ENCODE measurements at places on chromosomes 6 and 20.

GRCh38 chr6:165055231-165055630 lies 254.2 kb downstream of the C6orf118 start:
- no peak for DNase-seq

DNA sequence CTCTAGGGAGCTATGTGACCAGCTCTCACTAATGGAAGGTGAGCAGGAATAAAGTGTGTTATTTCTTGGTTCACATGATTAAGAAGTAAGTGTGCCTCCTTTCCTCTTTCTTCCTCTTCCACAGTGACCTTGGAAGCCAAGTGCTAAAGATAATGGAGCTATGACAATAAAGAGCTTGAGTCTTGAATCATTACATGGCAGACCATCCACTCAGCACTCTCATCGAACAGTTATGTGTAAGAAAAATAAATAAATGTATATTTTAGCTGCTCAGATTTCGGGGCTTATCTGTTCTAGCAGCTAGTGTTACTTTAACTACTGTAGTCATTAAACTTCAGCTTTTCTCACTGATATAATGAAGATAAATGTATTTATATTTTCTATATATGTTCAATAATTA lies 72.9 kb downstream of the HDGFL1 start:
- no peak for DNase-seq

GRCh38 chr20:64101731-64102621 lies 5.4 kb downstream of the NPBWR2 start:
- peak; percentile 48 for DNase-seq

DNA sequence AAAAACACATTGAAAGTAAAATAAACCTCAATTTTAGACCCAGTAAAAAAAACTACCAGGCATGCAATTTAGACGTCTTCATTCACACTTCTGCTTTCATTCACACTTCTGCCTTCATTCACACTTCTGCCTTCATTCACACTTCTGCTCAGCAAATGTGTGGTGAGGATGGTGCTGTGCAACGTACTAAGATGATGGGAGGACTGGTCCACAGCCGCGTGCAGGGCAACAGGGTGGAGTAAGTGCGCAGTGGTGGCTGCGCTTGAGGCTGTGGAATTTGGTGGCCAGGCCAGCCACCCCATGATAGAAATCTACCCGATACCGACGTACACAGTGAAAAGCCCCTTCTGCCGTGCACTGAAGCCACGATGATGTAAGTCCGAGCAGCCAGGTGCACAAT lies 114.3 kb upstream of the CD93 start:
- no peak for DNase-seq

GRCh38 chr6:110351986-110352385 lies 6.2 kb downstream of the METTL24 start:
- DNase-seq, result no peak

DNA sequence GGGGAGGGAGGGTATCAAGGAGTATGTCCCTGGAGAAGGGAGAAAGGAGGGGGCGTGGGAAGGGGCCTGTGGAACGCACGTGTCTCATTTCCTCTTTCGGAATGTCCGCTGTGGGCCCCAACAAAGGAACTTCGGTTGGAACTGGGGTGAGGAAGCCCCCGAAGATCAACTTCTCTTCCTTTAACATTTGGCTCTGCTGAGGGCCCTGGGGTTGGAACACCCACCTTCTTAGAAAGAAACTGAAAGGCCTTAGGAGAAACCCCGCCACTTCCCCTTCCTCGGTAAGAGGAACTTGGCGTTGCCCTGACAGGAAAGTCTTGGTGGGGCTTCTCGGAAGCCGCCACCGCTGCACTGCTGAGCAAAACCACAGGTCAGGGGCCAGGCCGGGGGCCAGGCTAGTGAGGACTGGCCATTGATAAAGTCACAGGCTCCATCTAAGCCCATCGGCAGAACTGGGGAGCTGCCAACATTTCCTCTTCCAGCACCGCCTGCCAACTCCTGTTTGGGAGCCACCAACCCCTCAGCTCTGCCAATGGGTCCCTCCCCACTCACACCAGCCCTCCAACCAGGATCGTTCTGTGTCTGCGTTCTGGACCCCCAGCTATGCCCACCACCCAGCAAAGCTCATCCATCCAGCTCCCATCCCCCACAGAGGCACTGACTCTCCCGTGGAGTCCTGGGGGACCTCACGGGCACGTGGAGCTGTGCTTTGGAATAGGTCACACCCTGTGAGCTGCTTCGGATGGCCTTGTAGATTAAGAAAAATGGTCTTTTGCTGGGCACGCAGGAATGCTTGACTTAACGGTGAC lies 44.8 kb downstream of the FGD2 start:
- no peak for DNase-seq

DNA sequence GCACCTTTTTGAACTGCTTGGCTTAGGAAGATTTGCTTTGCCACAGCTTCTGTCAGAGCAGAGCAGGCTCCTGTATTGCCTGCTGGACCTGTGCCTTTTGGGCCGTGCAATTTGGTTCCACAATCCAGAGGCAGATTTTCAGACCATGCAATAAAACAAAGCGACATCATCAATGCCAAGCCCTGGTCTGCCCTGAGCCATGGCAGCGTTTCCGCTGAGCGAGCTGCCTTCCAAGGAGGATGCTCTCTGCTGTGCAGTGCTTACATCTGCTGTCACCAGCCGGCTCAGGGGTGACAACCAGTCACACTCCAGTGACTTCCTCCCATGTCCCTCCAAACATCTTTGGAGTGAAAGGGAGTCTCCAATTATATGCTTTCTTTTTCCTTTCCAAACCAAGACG lies 282.2 kb downstream of the CDH26 start:
- no peak for DNase-seq

GRCh38 chr6:11460001-11460668 lies 77.4 kb upstream of the TMEM170B start:
- DNase-seq, result no peak

DNA sequence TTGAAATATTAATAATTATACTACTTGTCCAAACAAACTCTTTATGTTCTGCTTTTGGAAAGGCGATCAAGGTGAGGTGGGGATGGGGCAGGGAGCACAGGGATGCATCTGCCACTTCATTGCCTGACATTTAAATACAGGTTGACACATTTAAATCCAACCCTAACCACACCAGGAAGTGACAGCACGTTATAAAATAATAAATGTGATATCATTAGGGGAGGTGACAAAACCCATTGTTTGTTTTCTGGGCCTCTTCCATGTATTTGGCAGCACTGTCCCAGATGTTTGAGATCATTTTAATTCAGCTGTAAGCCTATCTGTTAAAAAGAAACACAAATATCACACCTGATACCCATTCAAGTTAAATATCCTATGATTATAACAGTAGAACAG lies 342.4 kb upstream of the ARID1B start:
- DNase-seq, result no peak

DNA sequence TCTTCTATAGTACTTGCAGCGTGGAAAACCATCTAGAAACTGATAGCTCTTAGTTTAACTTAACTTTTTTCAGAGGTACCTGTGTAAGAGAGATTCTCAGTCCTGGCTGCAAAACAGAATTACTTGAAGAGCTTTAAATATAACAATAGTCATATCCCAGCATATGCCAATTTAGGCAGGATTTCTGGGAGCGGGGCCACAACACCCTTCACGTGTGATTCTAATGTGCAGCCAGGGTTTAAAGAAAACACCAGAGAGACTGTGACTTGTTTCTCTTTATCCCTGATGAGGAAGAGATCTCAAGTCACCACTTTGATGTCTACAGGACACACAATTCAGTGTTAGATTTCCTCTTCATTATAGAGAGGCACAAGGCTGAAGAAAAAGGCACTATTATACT lies 103.7 kb downstream of the PDSS2 start:
- no peak for DNase-seq

DNA sequence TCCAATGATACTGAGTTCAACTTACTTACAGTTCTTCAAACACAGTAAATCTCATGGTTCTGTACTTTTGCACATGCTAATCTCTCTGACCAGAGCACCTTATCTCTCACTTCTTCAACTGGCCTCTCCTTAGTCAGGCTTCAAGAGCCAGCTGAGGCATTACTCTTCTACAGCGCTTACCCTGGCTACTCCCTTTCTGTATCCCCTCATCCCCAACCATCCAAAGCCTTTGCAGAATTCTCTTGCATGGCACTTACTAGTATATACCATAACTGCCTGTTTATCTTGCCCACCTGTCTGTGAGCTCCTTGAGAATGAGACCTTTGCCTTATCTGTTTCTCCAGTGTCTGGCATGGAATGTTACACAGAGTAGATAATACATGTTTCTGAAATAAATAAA lies 49.2 kb downstream of the SESN1 start:
- no peak for DNase-seq

- no peak for DNase-seq
These were observed 44.4 kb downstream of the FYN start for GRCh38 chr6:111828809-111829208.

DNA sequence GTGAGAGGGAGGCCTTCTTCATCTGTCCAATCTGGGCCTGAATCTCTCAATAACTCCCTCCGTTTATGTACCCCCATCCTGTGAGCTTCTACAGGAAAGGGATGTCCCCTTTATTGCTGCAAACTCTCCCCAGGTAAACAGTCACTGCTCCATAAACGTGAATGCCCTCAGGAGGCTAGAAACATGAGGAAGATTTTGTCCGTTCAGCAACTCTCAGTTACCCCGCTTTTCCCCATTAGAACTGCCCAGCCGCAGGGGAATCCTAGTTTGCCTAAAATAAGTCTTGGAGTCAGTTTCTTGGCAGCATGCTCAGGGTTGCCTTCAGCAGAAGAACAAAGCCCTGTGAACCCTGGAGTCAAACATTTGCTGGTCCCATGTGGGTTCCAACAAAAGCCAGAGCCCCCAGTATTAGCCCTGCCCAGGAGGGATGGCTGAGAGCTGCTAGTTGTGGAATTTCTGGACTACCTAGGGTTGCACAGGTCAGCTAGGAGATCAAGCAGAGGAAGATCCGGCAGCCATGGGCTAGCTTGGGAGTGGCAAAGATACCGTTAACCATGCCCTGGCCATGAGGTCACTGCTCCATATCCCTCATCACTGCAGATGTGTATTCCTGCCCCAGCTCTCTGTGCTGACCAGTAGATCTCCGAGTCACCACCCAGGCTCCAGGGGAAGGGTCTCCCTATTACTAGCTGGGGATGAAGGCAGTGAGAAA lies 640 bp downstream of the LRRN4 start:
- no peak for DNase-seq

DNA sequence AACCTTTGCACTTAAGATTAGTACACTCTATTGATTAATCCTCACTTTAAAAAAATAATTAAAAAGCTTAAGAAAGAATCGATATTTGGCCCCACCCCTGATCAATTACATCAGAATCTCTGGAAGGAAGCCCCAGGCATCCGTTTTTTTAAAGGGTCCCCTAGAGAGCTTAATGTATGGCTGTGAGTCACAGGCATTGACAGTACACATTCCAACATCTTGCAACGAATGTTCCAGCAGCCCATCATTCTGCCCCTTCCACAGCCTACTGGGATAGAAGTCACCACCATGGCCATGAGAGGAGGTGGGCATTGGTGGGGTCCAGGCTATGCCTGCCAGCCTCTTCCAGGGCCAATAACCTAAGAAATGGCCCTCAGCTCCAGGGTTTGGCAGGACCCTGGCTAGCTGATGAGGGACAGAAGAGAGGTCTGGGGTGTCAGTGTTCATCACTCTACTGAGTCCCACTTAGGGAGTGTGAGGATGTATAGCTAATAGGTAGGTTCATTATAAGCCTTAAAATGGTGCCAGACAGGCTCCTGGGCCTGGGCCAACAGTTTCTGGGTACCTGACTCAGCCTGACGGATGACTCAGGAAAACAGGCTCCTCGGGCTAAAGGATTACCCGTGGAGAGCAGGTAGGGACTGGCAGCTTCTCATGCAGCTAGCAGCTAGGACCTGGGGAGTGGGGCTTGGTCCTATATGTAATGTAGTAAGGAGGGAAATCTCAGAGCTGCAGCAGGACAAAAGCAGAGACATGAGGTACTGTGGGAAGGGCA lies 40.4 kb downstream of the MDGA1 start:
- DNase-seq, result no peak

DNA sequence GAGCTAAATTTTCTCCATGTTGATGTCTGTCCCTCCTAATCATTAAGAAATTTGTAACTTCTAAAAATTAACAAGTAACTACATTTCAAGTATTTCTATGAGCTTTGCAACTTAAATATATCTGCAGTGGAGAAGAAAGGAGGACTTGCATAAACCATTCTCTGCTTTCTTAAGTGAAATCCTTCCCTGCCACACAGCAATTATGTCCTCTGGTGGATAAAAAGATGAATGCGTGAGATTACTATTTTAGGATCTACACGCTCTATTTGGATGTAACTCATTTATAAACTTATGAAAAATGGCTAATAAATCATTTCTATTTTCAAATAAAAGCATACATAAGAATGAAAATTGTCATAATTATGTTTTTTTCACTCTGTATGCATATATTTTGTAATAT lies 338.0 kb upstream of the PTCHD4 start:
- no peak for DNase-seq

- DNase-seq, result no peak
These were observed 10.7 kb downstream of the PXDC1 start for GRCh38 chr6:3740551-3741476.

DNA sequence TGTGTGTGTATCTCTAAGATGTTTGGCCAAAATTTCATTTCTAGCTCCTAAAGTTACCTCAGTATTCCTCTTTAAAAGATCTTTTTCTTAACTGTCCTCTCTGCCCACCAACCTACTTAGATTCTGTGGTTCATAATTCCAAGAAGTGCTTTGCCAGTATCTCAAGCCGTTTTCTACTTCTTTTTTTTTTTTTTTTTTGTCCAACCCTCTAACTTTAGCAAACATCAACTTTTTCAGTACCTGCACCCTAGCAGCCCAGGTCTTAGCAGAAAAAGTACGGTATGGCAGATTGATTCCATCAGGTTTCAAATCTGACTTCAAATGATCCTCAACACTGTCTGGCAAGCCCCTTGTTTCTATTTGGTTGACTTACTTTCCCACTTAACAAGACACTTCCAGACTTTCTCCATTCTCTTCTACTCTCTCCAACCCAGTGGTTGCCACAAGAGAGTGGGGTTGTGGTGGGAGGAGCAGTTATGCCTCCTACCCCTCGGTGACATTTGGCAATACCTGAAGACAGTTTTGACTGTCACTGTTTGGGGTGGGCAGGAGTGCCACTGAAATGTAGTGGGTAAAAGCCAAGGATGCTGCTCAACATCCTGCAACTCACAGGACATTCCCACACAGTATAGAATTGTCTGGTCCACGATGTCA lies 10.8 kb upstream of the MAN1A1 start:
- no peak for DNase-seq

- peak; percentile 74 for DNase-seq
These were observed at the start of gene PNISR for GRCh38 chr6:99424761-99425646. PNISR (minus strand) TSS chr6:99425308; CDS start chr6:99414659, 10,649 bp downstream.

DNA sequence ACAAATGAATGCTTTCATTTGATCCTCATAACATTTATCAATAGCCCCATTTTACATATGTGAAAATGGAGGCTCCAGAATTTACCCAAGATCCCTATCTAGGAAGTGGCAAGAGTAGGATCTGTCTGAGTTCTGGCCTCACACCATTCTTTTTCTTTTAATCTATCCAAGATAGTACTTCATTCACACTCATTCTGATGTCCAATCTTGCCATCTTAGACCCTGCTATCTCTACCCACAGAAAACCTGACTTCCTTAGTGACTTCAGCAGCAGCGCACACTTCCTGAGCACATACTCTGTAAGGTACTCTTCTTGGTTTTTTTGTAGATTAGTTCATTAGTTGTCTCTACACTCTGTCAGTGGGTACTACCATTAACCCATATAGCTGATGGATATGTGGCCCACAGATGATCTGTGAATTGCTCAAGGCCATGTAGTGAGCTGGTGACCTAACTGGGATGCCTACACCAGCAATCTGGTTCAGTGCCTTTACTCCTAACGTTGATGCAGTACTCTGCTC lies 36.3 kb downstream of the COX4I2 start:
- DNase-seq, result no peak

Data from activated CD4-positive, alpha-beta T cell treated with anti-CD3 and anti-CD28 coated beads for 1 hour (primary cell).